SW480 (cell line): ENCODE measurements at places on chromosomes 5 and 9.

GRCh38 chr9:12997009-12997408 lies 222.2 kb downstream of the LURAP1L start:
- DNase-seq, result no peak

DNA sequence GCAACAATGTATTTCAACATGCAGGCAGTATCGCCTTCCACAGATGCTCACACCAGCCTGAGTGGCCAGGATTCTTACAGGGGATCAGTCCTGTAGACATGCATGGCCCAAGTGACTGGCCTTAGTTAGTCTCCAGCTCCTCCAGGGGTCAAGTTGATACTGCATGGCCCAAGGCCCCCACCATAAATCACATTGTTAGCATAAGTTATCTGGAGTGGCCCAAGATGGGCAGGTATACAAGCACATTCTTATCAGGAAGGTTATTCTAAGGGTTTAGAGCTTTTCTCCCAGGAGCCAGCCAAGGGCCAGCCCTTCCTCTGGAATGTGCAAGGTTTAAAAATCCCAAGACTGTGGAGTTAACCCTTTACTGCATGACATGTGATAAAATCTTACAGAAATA lies 230.9 kb upstream of the NFIL3 start:
- no peak for DNase-seq

DNA sequence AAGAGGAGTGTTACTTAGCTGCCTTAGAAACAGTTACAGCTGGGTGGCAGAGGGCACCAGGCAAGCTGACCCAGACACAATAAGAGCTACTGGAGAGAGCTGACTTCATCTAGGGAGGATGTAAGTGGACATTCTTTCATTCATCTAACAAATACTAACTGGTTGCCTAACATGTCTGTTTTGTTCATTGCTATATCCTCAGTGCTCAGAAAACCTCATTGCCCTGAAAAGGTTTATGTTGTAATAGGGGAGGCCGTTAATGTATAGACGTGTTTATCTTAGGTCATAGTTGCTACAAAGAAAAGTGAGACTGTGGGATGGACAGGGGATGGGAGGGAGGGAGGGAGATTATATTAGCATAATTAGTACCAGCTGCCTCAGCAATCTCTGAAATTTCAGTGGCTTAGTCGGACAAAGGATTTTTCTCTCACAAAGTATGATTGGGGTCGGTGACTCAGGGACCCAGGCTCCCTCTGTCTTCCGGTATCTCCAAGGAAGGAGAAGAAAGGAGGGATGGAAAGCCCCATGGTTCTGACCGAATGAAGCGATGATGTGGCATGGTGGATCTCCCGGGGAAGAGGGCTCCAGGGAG lies 2.6 kb upstream of the SNX18 start:
- DNase-seq, result no peak

- no peak for DNase-seq
Observed at GRCh38 chr5:25568989-25569625, 924.3 kb upstream of the CDH10 start.

- peak; percentile 4 for DNase-seq
Observed at GRCh38 chr9:76595645-76596044, 136.7 kb downstream of the GCNT1 start.

DNA sequence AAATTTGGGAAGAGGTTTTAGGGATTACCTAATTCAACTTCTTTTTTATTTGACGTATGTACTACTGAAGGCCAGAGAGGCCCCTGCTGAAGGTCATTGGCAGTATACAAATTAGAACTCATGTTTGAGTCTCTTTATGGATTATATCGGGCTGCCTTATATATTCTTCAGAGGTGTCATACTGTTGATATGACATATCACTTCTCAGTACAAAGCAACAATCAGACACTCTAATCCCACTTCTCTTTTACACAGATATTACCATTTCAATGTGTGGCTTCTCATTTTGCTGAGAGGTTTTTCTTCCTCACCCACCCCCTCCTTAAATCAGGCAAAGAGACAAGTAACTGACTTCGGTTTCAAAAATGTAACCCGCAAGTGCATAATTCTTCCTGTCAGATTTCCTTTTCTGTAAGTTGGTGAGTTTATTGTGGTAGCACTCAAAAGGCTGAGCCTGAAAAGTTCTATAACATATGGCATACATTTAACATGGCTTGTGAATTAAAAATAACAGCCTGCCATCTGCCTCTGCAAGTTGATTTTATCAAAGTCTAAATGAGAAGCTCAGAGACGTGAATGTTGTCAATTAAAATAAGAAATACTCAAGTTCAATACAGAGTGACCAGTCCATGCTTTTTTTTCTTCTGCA lies 163.6 kb upstream of the RORB start:
- no peak for DNase-seq

DNA sequence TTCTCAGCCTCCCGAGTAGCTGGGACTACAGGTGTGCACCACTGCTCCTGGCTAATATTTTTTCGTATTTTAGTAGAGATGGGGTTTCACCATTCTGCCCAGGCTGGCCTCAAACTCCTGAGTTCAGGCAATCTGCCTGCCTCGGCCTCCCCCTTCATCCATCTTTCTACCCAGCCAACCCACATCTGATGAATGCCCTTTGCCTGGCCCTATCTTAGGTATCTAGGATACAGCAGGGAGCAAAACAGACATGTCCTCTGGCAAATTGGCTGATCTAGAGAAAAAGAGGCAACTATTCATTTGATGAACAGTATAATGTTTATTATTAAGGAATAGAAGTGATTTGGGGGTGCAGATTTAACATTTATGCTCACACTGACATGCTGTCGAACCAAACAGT lies 123.0 kb downstream of the TRIO start:
- no peak for DNase-seq

DNA sequence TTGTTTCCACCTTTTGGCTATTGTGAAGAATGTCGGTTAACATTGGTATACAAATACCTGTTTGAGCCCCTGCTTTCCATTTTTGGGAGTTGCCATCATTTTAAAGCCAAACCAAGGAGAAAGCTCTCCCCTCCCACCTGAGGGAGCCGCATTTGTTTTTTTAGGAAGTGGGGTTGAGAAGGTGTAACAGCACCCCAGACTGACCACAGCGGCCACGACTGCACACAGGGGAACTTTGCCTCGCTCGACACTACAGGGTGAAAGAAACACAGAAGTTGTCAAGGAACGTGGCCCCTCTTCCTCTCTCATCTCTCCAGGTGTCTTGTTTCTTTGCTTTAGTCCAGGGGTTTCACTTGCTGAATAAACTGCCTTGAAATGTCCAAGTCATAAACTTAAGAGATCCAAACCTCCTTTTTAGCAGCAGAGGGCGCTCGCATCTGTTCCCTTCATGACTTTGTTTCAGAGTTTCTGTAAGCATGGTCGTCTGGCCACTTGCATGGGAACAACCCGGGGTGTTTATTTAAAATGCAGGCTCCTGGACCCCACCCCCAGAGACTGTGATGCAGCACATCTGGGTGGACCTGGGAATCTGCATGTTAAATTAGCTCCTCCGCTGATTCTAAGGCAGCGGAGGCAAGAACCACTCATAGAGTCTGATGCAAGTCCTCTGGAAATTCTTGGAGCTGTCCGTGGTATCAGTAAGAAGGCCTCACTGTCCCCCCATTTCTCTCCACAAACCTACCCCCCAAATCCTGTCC lies 2.1 kb upstream of the TTLL11 start:
- peak; percentile 66 for DNase-seq

DNA sequence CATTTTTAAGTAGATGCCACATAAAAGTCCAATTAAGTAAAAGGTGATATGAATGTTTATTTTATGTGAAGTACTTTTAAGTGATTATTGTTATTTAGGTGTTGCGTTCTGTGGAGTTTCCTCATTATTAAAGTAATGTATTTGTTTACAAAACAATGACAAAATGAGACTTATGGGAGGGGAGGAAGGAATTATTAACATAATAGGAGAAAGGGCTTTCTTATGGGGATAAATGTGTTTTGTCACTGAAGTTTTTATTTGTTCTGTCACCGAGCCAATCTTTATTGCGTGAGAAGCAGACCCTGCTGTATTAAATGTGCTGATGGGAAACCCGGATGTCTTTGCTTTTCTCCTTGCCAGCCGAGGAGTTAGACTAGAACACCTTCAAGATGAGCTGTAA lies 44.5 kb downstream of the TRIO start:
- DNase-seq, result no peak

DNA sequence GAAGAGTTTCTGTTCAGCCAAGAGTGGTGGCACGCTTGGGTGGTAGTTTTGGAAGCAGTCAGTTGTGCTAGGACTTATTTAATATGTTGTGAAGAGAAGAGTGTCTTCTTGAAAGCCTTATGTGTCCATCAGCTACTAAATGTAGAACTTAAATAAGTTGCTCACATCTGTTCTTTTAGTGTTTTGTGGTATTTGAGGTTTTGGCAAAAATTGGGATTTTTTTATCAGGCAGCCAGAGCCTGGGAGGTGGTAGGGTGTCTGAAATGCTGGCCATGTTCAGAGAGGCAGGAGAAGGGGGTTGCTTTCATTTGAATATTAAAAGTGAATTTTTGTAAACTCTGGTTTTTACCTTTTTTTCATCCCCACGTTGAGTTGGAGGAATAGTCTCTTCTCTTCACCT lies 24.2 kb upstream of the ZBTB34 start:
- no peak for DNase-seq

DNA sequence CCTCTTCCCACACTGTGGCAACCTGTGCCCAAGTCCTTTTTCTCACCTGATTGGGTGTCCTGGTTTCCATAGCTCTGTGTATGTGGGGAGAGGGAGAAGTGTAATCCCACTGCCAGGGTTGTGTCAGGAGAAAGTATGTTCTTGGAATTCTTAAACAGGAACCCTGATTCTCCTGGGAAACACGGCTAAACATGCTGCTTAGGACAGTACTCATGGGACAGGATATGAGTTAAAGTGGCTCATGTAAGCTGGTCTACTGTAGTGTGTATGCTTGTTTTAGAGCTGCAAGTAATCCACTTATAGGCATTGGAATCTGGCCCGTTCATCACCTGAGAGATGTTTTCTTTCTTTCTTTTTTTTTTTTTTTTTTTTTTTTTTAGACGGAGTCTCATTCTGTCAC lies 23.9 kb downstream of the ARHGEF28 start:
- DNase-seq, result no peak

DNA sequence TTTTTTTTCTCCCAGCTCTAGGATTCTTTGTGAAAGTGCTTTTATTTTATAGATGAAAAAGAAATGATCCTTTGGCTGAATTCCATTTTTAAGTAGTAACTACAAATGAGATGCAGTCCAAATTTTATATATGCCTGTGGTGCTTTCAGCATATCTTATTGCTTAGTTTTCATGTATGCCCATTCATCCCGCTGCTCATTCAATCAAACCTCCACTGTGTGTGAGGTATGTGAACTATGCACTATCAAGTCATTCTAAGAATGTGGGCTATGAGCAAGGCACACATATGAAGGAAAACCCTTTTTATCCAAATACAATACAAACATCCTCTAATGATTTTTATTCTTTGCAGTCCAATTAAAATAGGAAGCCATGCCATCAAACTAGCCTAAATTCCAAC lies 1069.1 kb upstream of the DMAC1 start:
- no peak for DNase-seq

GRCh38 chr5:124453221-124454051 lies 293.0 kb downstream of the ZNF608 start:
- peak; percentile 20 for DNase-seq
